Activated naive CD8-positive, alpha-beta T cell treated with anti-CD3 and anti-CD28 coated beads for 36 hours (primary cell): ENCODE measurements at places on chromosomes 2 and 18. TPM values are rescaled to one million over a fixed set of nuclear protein-coding genes. Genes with fewer than 3 reads are reported as not detected.

DNA sequence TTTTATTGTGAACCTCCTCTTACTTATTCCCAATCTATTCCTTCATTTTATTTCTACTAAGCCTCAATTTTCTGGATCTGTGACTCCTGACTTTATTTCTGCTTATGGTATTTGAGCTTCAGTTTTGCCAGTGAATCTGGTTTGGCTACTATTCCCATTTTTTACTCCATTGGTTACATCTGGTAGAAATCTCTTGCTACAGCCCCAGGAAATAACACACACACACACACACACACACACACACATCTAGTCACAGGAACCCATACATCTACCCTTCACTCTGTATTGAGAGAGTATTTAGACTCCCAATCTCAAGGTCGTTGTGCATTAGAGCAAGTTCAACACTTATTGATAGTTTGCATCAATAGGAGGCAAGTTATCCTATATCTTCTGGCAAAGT, 37.0 kb upstream of the GALNT5 start:
- no peak for DNase-seq

DNA sequence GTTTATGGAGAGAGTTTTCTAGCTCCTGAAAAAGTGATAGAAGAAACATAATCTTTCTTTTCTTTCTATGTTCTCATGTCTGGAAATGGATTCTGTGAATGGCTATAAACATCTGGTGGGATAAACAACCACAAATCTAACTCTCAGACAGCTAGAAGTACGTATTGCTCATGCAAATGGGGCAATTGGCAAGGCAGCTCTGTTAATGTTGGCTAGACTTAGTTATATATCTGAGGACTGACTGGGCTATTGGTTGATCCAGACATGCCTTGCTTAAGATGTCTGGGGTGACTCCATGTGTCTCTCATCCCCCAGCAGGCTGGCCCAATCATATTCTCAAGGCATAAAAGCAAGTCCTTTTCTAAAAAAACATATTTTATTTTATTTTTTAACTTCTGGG, 939.2 kb upstream of the NRXN1 start:
- no peak for DNase-seq

DNA sequence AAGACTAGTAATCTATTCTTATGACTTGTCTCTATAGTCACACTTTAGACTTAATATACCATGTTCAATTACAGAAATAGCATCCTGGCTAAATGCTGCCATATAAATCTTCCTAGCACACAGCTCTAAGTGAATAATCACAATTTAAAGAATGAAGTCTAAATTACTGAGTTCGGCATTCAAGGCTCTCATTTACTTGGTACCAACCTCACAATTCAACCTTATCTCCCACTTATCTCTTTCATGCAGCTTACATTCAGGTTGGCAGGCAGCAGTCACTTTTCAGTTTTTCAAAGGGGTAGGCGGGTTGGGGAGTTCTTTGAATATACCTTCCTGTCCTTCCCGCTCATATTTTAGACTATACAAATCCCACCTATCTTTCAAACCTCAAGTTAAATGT, 1.5 kb downstream of the MMADHC start:
- no peak for DNase-seq

- DNase-seq = no peak
Observed at GRCh38 chr18:63936932-63937393, 12.1 kb upstream of the HMSD start.

DNA sequence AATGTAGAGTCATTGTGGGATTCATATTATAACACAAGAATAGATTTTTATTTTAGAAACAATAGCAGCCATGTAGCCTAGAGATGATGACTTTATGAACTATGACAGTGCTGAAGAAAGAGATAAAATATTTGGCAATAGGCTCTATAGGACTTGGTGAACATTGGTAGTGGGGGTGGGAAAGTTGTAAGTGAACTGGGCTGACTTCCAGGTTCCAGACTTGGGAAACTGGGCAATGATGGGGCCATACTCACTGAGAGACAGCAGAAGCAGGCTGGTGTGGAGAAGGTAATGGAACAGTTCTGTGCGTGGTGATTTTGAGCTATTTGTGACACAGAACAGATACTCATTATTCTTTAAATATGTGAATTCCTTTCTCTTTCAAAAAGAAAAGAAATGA, 470.3 kb upstream of the HNRNPA3 start:
- no peak for DNase-seq

DNA sequence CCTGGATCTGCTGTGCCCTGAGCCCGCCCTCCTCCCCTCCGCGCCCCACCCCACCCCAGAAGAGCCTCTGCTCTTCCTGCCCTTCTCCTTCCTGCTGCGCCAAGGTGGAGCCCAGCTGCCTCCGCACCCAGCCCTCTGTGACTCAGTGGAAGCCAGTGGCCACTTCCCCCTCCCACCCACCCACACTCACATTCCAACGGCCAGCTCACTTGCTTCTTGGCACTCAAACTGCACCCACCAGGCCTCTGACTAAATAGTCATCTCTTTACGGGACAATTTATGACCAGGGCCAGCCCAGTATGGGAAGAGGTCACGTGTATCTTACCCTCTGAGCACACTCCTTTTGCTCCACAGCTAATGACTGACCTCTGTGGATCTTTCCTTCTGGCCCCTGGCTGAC, 150.4 kb upstream of the SLC1A4 start:
- DNase-seq = no peak

DNA sequence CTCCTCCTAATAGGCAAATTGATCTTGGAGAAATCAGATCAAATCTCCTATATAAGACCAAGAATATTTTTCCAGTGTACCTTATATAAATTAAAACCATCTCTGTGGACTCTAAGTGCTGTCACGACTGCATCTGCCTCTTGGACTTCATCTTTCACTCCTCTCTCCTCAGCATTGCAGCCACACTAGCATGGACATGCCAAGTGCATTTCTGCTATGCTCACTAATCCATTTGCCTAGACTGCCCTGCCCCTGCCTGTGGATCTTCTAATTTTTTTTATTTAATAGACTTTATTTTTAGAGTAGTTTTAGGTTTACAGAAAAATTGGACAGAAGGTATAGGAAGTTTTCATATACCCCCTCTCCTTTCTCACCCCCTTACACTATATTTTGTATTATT, 146.7 kb upstream of the VWC2L start:
- no peak for DNase-seq

DNA sequence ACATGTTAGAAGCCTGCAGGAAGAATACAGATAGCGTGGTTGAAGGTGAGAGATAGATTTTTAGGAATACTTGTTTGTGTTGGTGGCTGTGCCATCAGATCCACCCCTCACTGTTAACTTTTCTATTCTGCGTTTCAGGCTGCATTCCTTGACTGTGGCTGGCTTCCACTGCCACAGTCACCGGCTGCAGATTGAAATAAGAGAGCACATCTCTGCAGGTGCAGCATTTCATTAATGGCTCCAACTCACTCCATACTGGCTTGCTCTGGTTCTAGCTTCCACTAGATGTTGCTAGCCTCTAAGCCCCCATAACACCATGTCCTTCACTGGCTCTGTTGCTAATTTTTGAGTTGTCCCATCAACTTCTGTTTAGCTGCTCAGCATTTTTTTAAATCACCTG, 286.5 kb downstream of the CPS1 start:
- DNase-seq = no peak

- DNase-seq = no peak
Observed at GRCh38 chr2:200687922-200688920, 102.4 kb downstream of the AOX1 start.

- no peak for DNase-seq
Observed at GRCh38 chr18:58098706-58099105, 54.7 kb downstream of the NEDD4L start.

DNA sequence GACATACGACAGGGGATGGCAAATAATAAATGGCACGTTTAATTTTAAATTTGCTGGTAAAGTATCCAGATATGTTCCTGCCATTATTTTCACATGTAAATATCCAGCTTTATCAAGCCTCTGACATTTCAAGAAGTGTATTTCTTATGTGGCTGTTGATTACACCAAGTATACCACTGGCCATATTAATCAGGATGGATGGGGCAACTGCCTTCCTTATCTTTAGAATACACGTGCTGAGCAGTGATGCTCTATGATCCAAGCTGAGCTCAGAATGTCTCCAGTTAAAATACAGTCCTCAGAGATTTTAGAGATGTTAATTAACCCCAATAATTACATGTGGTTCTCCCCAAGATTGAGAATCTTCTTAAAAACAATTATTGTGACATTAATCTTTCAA, 38.3 kb upstream of the RAPGEF4 start:
- no peak for DNase-seq

CCDC102B gene
- total RNA-seq = 1.6 TPM

MYO5B gene
- not detected for total RNA-seq

DYSF gene
- total RNA-seq = 5.5 TPM

MORN2 gene
- 9.8 TPM for total RNA-seq

TTN gene
- total RNA-seq = 1.8 TPM

GPAT2 gene
- 36.3 TPM for total RNA-seq

TRIM43 gene
- total RNA-seq = not detected
